ENCODE measurements at places on chromosomes 5 and 9.

GRCh38 chr5:54742417-54742891 is 224.9 kb downstream of the SNX18 start:
- no peak for DNase-seq

DNA sequence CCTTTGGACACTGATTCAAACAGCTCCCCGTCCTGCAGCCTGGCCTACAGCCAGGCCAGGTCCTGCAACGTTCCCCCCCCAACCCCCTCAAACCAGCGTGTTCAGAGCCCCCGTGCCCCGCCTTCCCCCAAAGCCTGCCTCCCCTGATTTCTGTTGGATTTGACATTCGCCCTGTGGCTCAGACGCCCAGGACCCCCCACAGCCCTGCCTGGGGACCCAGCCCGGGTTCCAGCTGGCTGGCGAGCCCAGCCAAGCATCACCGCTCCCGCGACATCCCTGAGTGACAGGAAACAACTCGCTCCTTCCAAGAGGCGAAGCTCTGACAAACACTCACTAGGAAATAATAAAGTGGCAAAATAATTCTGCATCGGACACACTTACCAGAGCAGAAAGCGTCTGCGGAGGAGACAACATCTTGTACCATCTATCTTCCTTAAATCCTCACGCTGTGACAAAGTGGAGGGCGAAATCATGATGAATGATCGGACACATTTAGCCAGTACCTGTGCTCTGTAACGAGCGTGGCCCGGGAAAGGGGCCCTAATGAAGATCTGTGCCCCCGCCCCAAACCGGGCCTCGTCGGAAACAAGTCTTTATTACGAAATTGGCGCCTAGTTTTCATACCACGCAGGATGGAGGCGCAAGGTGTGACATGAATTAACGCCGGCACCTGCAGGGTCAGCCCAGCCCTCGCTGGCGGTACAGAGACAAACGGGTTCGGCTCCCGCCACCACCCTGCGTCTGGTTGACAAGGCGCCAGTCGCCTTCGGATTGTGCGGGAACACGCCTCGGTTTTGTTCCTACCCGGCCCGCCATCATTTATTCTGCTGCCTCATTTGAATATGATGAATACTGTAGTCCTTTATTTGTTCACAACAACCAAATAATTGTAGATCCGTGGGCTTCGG is 91.0 kb upstream of the MVB12B start:
- no peak for DNase-seq

GRCh38 chr5:120545951-120546350 is 81.9 kb downstream of the PRR16 start:
- no peak for DNase-seq

GRCh38 chr9:9924376-9924775 is 688.4 kb downstream of the PTPRD start:
- DNase-seq, result no peak

GRCh38 chr5:180910735-180911134 is 11.8 kb downstream of the BTNL8 start:
- no peak for DNase-seq

DNA sequence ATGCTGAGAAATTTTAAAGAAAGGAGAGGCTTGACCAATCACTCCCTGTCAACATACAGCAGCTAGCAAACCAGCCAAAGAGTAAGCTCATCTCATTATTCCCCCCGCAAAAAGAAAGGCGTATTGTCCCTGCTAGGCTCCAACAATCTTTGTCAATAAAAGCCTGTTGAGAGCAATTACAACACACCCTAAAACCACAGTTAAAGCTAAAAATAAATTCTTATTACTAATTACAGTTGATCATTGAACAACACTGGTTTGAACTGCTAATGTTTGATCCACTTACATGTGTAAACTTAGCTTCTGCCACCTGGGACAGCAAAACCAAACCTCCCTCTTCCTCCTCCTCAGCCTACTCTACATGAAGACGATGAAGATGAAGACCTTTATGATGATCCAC is 151.2 kb downstream of the TSSK1B start:
- no peak for DNase-seq

DNA sequence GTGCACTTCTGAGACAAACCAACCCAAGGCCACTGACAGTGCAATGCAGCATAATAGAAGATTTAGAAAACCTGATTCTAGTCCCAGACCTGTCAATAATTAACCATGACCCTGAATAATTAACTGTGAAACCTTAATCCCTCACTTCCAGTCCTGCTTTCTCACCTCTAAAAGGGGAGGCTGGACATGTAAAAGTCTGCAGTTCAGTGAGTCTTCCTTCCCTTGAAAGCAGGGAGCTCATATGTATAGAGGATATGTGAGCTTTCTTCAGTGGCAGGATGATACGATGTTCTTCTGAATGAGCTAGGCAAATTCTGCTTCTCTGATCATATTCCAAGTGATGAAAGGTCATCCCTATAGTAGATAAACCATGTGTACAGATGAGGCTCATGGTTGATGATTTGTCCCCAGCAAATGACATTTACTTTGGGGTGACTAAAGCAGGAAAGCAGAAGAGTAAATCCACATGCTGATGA is 2.9 kb downstream of the KCNV2 start:
- no peak for DNase-seq

- DNase-seq, result no peak
These were observed 32.4 kb downstream of the INSL4 start for GRCh38 chr9:5263351-5264218.

GRCh38 chr9:84924266-84924665 is 254.7 kb downstream of the NTRK2 start:
- DNase-seq, result no peak

DNA sequence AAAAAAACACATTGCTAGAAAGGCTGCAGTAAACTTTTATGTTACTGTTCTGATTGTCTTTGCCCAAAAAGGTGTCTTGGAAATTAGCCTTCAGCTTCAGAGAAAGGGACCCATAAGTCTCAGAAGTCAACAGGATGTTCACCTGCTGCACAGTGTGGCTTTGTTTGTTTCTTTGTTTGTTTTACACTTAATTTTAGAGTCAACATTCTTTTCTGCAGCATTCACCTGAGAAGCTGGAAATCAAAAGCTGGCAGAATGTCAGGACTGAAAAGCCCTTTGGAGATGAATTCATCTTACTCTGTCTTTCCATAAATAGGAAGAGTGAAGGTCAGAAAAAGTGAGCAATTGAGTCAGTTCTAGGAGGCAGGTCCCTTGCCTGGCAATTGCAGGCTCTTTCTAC is 170.0 kb downstream of the PAPPA start:
- DNase-seq, result no peak

DNA sequence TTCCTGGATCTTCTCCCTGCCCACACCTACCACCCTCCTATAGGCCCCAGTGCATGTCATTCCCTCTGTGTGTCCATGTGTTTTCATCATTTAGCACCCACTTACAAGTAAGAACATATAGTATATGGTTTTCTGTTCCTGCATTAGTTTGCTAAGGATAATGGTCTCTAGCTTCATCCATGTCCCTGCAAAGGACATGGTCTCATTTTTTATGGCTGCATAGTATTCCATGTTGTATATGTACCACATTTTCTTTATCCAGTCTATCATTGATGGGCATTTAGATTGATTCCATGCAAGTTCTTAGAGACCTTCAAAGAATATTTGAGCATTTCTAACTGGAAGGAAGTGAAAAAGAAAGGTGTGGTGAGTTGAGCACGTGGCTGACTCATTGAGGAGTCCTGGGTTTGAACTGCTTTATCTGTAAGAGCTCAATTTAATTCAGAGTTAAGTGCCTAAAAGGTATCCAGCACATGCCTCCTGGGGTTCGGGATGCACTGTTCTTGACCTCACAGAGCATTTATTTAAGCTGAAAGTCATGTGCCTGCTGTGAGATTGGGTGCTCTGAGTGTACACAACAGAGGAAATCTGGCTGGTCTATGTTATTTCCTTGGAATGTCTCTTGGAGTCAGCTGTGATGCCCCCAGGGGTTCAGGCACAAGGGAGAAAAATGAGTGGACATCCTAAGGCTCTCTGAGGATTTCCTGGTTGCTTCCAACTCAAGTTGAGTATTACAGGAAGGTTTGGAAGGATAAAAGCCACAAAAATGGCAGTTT is 56.4 kb downstream of the SH3GL2 start:
- no peak for DNase-seq

- no peak for DNase-seq
These were observed 52.3 kb downstream of the SLC46A2 start for GRCh38 chr9:112838342-112838741.

DNA sequence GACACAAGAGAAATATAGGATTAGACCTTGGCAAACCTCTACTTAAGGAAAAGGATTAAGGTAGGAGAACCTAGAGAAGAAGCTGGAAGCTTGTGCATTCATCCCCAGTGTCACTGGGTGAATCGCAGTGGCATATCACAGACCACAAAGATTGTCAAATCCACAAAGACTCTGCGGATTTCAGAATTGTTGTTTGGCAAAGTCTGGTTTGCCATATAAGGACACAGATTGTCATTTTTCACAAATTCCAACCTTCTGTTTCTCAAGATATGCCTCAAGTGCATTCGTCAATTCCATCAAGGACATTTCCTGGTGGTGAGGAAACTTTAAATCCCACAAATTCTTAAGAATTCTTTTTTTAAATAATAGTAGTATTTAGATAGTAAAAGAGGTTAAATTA is 395.1 kb upstream of the PAPPA start:
- DNase-seq, result no peak

- DNase-seq, result no peak
These were observed 58.7 kb downstream of the ICE1 start for GRCh38 chr5:5481206-5481605.

GRCh38 chr5:68891718-68892117 is 202.1 kb upstream of the SLC30A5 start:
- DNase-seq, result no peak

GRCh38 chr9:36739373-36740116 is 166.8 kb downstream of the MELK start:
- DNase-seq, result no peak

- no peak for DNase-seq
These were observed 10.4 kb downstream of the NIM1K start for GRCh38 chr5:43202380-43202779.

DNA sequence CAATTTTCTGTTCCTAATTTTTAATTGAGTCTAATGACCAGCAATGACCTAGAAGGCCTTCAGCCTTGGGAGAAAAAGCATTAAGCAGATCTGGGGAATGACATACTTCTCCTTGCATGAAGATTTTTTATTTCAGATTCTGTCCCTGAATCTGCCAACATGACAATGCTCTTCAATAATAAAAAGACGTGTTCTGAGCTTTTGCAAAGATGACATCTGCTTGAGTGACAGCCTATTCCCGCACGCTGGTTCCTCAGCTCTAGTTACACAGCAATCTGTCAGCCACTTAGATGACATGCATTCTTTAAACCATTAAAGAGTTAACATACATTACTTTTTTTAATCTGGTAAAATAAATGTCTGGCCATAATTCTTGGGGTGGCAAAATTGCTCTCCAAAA is 129.3 kb upstream of the CDH6 start:
- no peak for DNase-seq

- no peak for DNase-seq
These were observed 399.9 kb upstream of the ADAMTSL1 start for GRCh38 chr9:18074041-18074440.

DNA sequence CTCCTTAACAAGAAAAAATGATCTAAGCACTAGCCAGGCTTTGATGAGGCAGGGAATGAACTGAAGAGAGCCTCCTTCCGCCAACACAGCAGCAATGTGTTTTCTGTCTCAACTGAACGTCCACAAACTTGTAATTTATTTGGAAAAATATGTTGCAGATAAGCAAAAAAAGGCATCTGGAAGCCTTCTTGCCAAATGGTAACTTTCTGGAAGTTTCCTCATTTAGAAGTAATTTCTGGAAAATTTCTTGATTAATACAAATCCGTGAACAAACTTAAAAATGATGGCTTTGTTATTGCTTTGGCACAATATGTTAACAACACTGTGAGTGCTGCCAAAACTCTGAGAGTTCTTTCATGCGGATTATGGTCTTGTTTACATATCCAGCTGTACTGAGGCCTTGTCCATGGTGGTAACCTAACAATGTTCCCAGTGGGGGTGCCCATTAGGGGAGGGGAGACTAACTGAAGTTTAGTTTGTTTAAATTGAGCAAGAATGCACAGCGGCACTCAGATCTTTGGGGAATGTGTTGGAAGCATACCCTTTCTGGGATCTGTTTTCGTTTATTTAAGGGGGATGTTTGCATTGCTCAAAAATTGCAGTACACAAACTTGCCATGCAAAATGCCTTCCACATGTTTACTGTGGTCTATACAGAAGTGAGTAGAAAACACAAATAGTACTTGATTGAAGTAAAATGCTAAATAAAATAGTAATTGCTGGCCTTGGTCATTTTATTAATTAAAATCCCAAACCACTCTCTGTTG is 334.7 kb downstream of the NR2F1-AS1 start:
- DNase-seq, result no peak

DNA sequence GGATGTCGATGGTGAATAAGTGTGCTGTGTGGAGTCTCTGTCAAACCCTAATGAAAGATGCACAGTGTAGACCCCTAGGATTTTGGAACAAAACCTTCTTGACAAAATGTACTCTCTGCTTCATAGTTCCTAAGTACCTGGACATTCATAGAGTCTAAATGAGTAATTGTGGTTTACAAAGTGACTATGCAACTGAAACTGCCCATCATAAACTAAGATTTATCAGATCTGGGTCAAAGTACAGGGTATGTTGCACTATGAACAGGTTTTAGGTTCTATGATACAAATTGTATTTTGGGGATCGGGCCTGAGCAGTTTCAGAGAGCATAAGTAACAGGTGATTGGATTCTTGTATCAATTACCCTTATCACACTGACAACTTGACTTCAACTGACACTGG is 79.4 kb downstream of the LURAP1L start:
- DNase-seq, result no peak

GRCh38 chr5:161549106-161549505 is 2.6 kb upstream of the GABRB2 start:
- no peak for DNase-seq

- no peak for DNase-seq
These were observed 150.6 kb downstream of the MCTP1 start for GRCh38 chr5:95134326-95134725.

DNA sequence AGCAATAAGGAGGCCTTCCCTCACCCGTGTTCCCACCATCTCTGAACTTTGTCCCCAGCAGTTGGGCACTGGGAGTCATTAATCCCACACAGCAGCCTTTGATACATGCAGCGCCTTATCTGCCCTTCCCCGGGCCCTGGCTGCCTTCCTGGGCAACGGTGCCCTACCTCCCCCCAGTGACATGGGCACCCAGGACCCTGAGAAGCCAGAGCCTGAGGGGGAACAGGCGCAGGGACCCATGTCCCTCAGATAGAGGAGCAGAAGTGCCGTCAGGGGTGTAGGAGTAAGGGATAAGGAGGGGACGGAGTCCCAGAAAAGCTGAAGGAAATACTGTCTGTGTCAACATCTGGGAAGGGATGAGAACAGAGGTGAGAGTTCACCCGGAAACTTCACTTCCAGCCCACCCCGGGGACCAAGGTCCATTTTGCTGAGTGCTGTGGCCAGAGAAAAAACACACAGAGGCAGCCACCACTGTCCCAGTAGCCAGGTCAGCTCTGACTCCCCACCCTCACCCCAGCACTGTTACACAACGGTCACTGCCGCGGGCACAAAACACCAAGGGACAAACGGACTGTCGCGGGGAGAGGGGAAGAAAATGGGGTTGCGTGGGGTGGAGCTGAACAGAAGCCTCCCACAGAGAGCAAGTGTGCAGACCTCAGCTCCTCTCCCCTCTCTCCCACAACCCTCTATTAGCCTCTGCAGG is 3.8 kb downstream of the PCDH1 start:
- no peak for DNase-seq
